HT-29 (cell line): ENCODE measurements at places on chromosomes 4 and X. TPM values are rescaled to one million over a fixed set of nuclear protein-coding genes. Genes with fewer than 3 reads are reported as not detected.

Gene CFP
- total RNA-seq = 0.21 and 0.56 TPM in 2 replicates

Gene MTNR1A
- not detected in 2 replicates for total RNA-seq

Gene FHDC1
- 2.8 and 3.0 TPM in 2 replicates for total RNA-seq

Gene IRS4
- total RNA-seq = not detected in 2 replicates

Gene SLC34A2
- not detected in 2 replicates for total RNA-seq

Gene IL1RAPL2
- not detected in 2 replicates for total RNA-seq

Gene ANXA10
- 50.8 and 66.4 TPM in 2 replicates for total RNA-seq

Gene AMER1
- 2.6 and 3.3 TPM in 2 replicates for total RNA-seq

Gene NUP62CL
- total RNA-seq = 44.2 and 46.7 TPM in 2 replicates

DNA sequence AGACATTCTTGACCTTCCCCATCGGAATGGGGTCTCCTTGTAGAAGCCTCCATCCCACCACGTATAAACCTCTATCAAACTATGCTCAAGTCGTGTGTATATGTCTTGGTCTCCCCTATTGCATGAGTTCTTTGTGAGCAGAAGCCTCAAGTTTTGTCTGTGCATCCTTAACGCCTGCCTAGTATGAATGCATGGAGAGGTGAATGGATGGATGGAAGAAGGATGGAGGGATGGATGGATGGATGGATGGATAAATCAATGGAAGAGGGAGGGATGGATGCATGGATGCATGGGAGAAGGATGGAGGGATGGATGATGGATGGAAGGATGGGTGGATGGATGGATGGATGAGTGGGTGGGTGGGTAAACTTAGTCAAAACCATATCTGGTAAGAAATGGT, 17.0 kb upstream of the CCKAR start:
- no peak for DNase-seq

- no peak for DNase-seq
Observed at GRCh38 chr4:113146876-113147358, 97.5 kb downstream of the ANK2 start.

- no peak for DNase-seq
Observed at GRCh38 chrX:27997622-27998021, 16.4 kb upstream of the DCAF8L1 start.

DNA sequence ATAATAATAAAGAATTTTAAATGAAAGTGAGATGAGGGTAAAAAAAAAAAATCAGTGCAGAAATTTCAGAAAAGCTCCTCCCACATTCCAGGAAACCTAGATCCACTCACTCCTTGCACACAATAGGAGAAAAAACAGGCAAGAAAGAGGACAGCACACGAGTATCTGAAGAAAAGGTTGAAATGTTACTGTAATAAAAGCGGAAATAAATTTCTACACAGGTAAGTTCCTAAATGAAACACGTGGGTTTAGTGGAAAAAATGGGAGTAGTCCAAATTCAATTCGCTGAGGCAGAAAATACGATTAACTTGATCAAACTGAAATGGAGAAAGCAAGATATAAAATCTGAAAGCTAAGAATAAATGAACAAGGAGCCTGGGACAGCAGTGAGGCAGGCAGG, 2.0 kb upstream of the ACE2 start:
- no peak for DNase-seq

- DNase-seq = peak; percentile 9
Observed at GRCh38 chr4:162499478-162499877, 335.7 kb upstream of the FSTL5 start.

DNA sequence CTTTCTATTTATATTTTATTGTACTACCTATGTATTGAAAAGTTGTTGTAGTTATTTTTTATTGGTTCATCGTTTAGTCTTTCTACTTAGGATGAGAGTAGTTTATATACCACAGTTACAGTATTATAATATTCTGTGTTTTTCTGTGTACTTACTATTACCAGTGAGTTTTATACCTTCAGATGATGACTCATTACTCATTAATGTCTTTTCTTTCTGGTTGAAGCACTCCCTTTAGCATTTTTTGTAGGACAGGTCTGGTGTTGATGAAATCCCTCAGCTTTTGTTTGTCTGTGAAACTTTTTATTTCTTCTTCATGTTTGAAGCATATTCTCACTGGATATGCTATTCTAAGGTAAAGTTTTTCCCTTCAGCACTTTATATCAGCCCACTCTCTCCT, 7.7 kb downstream of the LUZP4 start:
- DNase-seq = no peak

GRCh38 chrX:115573185-115573584, 12.2 kb downstream of the PLS3 start:
- no peak for DNase-seq

GRCh38 chrX:633043-633984, 2.7 kb downstream of the SHOX start:
- no peak for DNase-seq

GRCh38 chrX:39910651-39911050, 187.1 kb downstream of the BCOR start:
- DNase-seq = no peak

DNA sequence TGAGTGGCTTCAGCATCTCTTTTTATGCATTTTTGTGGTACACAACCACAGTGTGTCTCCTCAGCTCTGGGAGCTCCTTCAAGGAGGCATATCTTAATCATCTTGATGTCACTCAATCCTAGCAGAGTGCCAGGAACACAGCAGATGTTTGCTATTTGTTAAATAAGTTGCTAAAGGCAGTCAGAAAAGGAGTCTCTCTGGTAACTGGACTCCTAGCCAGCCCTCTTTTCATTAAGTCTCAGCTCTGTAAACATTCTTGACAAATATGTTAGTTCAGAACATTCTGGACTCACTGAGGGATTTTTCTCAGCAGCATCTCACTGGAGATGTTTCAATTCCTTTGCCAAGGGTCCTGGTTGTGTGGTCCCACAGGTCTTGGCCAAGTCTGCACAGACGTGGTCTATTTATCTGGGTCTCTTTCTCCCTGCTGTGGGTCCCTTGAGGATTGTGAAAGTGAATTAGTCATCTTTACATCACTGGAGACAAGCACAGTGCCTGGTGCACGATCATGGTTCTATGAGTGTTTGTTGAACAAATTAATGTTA, 20.3 kb upstream of the FAM9C start:
- DNase-seq = no peak

GRCh38 chr4:150849016-150849415, 166.1 kb downstream of the LRBA start:
- DNase-seq = peak; percentile 68

DNA sequence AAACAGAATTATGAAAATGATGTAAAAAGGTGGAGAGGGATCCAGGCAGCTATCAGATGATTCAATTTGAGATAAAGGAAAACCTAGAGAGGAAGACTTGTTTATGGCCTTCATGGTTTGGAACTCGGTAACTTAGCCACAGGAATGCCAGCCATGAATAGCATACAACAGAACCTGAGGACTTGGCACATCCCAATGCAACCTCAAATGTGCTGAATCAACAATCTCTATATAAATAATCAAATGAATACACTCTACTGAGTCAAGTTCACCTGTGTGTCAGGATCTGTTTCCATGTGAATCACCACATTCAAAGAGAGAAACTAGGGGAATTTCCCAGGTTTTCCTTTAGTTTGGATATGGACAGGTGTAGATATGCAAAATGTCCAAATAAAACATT, 86.9 kb downstream of the MBNL3 start:
- no peak for DNase-seq

DNA sequence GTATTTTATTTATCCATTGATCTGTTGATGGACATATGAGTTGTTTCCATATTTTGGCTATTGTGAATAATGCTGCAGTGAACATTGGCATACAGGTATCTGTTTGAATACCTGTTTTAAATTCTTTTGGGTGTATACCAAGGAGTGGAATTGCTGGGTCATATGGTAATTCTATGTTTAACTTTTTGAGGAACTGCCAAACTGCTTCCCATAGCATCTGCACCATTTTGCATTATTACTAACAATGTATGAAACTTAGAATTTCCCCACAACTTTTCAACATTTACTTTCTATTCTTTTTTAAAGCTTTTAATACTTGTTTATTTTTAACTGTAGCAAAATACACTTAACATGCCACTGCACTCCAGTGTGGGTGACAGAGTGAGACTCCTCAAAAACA, 57.0 kb upstream of the MSN start:
- DNase-seq = no peak

- no peak for DNase-seq
Observed at GRCh38 chr4:7716010-7716721, 223.5 kb downstream of the AFAP1 start.

- DNase-seq = no peak
Observed at GRCh38 chr4:8617486-8618040, 25.0 kb downstream of the CPZ start.

DNA sequence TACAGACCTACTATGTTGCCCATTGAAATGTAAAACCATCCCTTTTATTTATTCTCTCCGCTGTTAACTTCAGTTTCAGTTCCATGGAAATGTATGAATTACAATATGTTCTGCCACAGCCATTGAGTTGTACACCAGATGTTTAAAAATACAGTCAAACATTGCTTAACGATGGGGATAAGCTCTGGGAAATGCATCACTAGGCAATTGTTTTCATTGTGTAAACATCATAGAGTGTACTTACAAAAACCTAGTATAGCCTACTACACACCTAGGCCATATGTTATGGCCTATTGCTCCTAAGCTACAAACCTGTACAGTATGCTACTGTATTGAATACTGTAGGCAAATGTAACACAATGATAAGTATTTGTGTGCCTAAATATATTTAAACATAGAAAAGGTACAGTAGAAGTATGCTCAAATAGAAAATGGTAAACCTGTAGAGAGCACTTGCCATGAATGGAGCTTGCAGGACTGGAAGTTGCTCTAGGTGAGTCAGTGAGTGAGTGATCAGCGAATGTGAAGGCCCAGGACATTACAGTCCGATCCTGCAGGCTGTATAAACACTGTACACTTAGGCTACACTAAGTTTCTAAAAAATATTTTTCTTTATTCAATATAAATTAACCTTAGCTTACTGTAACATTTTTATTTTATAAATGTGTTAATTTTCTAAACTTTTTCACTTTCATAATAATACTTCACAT, 2.7 kb upstream of the PF4V1 start:
- no peak for DNase-seq

GRCh38 chr4:94262163-94263016, 54.7 kb downstream of the SMARCAD1 start:
- no peak for DNase-seq

- no peak for DNase-seq
Observed at GRCh38 chr4:103410386-103410785, 212.2 kb upstream of the CENPE start.

- DNase-seq = no peak
Observed at GRCh38 chr4:75099321-75099720, 166.4 kb downstream of the PARM1 start.

DNA sequence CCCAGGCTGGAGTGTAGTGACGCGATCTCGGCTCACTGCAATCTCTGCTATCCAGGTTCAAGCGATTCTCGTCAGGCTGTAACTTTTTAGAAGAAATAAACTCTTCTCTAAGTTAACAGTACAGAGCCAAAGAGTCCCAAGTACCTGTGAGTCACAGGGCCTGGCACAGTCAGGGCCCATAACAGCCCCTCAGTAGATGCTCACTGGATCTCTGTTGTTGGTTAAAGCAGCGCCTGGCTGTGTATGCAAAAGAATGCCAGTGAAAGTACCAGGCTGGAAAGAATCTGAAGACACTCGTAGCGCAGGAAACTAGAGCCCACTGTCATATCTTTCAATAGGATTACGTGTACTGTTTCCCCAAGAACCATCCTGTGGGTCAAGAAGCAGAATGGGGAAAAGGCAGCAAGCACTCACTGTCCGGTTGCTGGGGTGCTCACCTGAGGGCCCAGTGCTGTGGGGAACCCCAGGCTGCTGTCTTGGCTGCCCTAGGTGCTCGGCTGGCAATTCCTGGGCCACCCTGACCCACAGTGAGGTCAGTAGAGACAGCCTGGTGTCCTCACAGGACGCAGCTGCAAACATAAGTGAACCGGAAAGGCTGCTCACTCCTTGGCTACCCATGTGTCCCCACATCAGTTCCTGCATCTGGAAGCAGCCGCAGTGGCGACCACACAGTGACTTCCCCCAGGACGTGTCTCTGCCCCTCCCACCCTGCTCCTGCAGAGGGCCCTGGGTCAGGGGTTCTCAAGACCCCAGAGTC, 3.1 kb upstream of the SLBP start:
- no peak for DNase-seq

DNA sequence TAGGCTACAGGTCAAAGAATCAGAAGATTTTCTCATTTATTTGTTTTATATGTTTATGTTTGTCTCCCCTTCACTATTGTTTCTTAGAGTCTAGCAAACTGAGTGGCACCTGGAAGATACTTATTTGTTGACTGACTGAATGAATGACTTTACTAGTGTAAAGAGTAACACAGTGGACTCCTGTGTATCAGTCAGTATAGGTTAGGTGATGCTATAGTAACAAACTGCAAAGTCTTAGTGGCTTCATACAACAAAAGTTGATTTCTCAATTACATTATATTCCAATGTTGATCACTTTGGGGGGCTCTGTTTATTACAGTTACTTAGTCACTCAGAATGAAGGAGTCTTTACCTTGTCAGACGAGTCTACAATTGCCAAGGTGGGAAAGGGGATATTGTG, 76.6 kb downstream of the DCK start:
- DNase-seq = no peak

- DNase-seq = no peak
Observed at GRCh38 chr4:23733476-23733875, 156.4 kb downstream of the PPARGC1A start.

DNA sequence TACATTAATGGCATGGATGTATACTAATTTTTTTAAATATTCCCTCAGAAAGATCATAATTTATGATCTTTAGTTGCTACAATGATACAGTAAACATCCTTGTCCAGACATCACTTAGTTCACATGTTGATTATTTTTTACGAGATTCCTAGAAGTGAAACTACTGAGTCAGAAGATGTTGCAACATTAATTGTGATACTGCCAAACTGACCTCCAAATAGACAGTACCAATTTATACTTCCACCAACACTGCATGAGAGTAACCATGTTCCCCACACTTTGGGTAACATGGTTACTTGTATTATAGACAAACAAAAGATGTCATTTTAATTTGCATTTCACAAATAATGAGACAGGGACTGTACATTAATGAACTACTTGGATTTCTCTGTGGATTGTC, 19.6 kb downstream of the RCHY1 start:
- no peak for DNase-seq

DNA sequence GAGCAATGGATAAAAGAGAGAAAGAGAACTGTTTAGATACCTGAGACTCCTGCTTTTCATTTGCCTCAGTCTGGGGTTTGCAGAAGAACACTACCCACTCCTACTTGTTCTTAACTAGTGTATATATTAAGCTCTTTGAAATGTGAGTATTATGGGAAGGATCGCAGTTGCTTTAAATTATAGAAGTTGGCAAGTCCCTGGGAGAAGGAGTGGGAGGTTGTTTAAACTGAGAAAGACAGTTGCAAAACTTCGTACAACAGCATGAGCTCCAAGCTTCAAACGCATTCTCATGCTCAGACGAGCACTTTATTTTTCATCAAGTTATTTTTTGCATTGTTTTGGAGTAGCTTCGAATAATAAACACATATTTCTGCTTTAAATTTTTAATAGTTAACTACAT, 88.1 kb upstream of the C1QTNF7 start:
- DNase-seq = no peak

DNA sequence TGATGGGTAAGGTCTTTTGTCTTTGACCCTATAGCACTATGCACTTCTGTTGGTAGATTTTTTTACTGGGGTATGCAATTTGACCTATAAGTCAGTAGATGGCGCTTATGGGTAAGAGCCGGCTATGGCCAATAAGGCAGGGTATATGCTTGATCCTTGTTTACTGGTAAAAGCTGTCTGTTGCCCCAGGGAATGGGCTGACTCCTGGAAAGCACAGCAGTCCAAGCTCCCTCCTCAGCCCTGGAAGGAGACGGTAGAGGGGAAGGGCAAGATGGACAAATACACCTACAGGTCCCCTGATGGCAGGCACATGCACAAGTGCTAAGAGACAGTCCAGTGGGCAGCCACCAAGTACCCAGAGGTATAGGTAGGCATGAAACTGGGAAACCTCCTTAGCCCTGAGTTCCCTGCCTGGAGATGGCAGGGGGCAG, 63.7 kb downstream of the ADAMTS3 start:
- peak; percentile 50 for DNase-seq
